CD4-positive, alpha-beta T cell treated with Interleukin-17A for 1 hour (primary cell): ENCODE measurements at places on chromosomes 12 and 14.

GRCh38 chr12:104852102-104852501, 106.0 kb downstream of the SLC41A2 start:
- DNase-seq: no peak

- no peak for DNase-seq
Observed at GRCh38 chr12:57226588-57227314, 2.8 kb upstream of the SHMT2 start.

- DNase-seq: no peak
Observed at GRCh38 chr14:75854111-75854799, 127.5 kb downstream of the TGFB3 start.

- DNase-seq: no peak
Observed at GRCh38 chr14:51308866-51309265, 68.8 kb downstream of the TMX1 start.
